ENCODE measurements at places on chromosomes 5 and 9.

DNA sequence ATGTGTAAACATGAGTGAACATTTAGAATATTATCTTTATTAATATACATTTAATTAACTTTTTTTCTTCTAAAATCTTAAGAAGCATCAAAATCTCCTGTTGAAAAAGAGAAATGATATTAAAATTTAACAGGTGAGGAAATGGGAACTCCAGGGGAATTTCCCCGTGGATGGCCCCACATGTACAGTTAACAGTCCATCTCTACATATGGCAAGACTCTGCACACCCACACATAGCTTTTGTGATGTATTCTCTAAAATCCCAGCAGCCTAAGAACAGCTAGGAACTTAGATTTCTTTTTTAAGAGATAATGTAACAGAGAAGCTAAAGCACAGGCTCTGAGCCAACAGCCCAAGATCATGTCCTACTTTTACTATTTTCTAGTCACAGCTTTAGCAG lies 556.3 kb upstream of the RGMB start:
- no peak for DNase-seq

DNA sequence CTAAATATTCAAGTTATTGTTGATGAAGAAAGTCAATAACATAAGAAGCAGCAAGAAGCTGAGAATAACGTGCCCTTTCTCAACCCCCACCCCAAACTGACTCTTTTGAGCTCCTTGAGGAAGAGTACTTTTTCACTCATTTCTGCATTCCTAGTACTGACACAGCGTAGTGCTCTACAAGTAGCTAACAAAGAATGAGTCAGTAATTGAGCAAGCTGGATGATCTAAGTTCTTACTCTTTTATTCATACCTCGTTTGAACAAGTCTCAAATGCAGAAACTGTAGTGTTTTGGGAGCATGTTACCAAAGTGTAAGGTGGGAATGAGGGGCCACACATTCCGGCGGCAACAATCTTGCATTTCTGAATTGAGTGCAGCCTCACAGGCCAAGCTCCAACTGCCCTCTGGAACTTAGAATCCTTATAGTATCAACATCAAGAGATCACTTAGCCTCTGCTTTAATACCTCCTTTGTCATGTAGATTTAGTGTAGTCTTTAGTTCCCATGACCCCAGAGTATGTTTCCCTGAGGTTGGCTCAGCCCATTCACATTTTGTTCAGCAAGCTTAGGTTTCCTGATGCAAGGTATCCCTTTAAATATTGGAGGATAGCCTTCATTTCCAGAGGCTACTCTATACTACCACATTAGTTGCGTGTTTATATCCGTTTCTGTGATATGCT lies 152.0 kb downstream of the PRR16 start:
- no peak for DNase-seq

- no peak for DNase-seq
These were observed 18.3 kb downstream of the RALGPS1 start for GRCh38 chr9:126932871-126933321.

GRCh38 chr9:98584059-98584458 lies 124.7 kb downstream of the GABBR2 start:
- no peak for DNase-seq

GRCh38 chr9:108272349-108272899 lies 583.4 kb downstream of the ACTL7B start:
- peak; percentile 67 for DNase-seq

GRCh38 chr9:14418941-14419937 lies 105.3 kb upstream of the NFIB start:
- DNase-seq: no peak

- peak; percentile 18 for DNase-seq
These were observed 1.5 kb downstream of the CERT1 start for GRCh38 chr5:75509956-75510355.

DNA sequence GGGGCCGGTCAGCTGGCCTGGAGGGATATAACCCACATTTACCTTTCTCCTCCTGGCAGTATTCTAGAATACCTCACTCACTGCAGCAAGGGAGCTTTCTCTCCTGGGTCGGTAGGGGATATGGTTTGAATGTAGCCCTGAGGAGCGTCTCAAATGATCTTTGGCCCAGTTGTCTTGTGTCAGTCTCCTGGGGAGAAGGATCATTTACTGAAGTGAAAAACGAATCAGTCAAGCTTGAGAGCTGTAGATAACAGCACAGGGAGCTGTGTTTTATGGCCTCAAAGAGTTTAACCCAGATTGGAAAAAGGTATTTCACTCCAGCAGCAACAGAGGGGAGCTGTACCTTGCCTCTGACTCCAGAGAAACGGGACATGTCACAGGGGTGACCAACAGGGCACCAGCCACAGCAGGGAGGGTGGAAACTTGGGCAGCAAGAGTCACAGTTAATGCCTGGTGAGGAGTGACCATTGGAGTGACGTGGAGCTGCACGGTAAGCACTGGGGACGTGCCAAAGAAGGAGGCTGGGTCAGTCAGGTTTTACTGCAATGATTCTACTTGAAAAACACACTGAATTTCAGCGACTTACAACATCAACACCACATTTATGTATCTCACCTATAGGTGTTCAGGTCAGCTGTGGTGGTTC lies 29.8 kb upstream of the ZFR start:
- no peak for DNase-seq

GRCh38 chr5:159899067-159900049 lies 16.9 kb upstream of the ADRA1B start:
- no peak for DNase-seq

All from body of pancreas (tissue), 4 donors.